T follicular helper cell (primary cell): ENCODE measurements at places on chromosomes 3 and 15.

DNA sequence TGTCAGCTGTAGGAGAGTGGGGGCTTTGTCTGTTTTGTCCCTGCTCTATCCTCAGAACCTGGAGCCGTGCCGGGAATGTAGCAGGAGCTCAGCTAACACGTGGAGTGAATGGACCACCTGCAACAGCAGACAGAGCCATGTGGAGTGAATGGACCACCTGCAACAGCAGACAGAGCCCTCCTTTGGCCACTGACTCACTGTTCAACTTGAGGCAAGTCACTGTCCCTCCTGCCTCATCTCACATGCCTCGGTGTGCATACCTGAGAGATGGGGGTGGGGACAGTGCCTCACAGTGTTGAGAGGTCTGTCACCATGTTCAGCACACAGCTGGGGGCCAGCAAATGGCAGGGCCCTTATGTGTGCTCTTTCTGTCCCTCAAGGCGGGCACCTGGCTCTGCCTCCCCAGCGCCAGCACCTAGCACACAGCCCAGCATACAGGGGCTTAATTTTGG lies 27.9 kb downstream of the FEM1B start:
- DNase-seq, result no peak

GRCh38 chr3:157573281-157573680 lies 70.1 kb upstream of the VEPH1 start:
- DNase-seq, result no peak

- DNase-seq, result no peak
Observed at GRCh38 chr3:189756582-189757078, 125.4 kb downstream of the TP63 start.

DNA sequence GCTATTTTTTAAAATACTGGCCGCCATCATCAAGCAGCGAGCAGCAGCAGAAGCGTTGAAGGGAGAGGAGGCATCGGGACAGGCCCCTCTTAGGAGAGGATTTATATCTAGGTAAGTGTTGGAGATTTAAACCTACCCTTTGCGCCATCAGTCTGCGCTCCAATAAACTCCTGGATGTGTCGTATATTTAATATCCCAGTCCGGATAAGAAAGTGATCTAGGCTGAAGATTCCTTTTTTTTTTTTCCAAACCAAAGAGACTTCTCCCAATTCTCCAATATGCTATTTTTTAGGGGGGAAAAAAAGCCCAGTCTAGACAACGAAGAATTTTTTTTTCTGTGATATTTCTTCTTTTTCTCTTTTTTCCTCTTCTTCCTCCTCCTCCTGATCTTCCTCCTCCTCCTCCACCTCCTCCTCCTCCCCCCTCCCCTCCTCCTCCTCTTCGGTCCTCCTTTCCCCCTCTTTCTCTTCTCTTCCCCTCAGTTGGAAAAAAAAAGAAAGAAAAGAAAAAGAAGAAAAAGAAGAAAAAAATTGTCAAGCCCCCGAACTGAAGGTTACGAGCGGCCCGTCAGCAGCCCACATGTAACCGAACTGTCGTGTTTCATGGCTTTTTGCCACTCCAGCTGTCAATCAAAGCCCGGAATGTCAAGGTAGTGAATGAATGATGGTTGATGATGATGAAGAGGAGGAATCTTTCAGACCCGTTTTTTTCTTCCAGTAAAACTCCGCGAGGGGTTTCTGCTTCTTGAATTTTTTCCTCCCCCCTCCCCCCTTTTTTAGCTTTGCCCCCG lies 835 bp downstream of the MEIS2 start:
- no peak for DNase-seq

GRCh38 chr15:69394556-69395282 lies 19.4 kb upstream of the KIF23 start:
- peak; percentile 67 for DNase-seq

DNA sequence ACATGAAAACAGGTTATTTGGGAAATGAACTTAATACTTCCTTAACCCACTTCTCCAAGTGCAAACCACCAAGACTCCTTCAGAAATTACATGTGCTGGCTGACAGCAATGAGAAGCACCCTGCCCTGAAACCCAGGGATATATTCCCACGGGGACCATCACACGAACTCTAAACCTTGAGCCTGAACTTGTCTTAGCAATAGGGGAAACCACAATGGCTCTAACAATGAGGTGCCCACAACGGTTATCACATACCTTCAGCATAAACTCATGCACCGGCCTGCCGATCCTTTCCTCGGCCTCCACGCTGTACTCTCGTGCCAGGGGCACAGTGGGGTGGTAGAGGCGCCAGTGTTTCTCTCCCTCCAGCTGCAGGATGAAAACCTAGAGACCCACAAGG lies 13.4 kb downstream of the RIOX2 start:
- no peak for DNase-seq

DNA sequence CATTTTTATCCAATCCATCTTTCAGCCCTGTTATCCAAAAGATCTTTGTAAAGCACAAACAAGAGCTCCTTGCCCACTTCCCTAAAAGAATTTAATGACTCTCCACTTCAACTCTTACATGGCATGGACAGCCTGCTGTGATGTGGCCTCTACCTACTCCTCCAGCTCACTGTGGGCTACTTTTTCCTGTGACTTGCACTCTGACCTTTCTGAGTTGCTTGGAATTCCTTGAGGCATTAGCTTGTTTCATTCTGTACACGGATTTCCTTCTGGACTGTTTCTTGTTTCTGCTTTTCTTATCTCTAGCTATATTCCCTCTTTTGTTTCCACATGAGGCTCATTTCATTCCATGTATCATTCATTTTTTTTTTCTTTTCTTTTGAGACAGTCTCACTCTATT lies 15.2 kb downstream of the QTRT2 start:
- DNase-seq, result no peak

DNA sequence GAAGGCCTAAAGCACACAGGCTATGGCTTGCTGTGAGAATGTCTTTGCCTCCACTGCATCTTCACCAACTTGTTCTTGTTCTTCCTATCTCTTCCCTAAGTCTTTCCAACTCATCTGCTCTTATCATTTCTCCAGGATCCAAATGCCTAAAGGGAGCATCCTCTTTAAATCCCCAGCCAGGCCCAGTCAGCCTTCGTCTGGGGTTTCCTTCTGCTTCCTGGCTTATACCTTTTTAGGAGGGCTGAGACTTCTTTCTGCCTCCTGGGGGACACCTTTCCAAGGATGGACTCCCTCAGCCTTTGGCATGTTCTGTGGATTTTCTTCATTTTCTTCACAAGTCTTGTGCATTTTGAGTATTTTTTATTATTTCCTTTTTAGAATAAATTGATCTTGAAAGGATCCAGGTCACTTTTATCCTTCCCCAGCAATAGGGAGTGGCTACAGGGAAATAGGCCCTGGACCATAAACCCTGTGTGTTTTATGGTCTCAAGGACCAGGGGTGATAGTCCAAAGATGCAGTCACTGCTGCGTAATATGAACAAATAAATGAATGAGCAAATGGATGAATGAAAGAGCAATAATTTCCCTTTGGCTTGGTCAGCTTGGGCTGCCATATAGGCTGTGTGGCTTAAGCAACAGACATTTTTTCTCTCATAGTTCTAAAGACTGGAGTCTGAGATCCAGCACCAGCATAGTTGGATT lies 122.1 kb upstream of the LRIG1 start:
- DNase-seq, result no peak

GRCh38 chr3:70832089-70832833 lies 519.8 kb upstream of the MDFIC2 start:
- DNase-seq, result no peak

- DNase-seq, result no peak
Observed at GRCh38 chr15:39776068-39776467, 6.6 kb downstream of the FSIP1 start.

DNA sequence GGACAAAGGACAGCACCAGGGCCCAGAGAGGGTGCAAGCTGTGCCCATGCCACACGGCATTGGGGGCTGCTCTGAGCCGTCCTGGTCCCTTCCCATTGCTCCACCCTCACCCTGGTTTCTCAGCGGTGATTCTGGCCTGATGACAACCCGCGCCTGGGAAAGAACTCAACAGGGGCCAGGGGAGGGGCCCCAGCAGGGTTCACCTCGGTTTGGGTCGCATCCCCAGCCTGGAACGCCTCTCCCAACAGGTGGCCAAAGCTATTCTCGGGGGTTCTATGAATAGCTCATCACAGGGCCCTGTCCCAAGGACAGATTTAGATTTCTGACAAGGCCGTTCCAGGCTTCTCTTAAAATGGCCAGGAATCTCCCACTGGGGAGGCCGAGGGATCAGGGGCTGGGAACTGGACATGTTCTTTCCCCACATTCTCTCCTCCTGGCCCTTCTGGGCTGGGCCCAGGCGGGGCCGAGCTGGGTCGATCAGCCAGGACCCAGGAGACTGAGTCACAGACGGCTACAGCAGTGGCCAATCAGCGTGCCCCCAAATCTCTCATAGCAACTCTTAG lies 17.9 kb downstream of the GRIP2 start:
- no peak for DNase-seq

DNA sequence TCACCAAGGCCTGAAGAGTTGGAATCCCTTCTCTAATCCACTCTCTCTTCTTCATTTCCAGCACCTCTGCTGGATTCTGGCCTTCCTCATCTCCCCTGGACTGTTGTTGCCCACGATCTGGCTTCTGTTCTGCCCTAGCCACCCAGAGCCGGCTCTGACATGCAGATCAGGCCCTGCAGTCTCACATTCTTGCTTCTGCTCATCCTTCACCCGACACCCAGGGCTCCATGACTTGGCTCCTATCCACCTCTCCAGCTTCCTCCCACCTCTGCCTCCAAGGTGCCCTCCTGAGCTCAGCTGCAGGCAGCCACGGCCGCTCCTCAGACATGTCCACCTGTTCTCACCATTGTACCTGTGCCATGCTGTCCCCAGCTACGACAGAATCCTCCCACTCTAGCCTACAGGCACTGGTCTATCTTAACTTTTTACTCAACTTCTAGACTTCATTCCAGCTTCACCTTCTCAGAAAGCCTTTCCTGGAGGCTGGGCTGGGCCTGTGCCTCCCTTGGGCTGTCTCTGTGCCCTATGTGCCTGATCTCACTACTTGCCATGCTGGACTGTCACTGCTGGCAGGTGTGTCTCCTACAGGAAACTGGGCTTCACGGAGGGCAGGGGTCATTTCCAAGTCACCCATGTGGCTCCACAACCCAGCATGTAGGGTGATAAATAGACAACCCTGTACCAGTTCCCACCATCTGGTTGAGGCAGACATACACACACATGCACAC lies 16.0 kb upstream of the TBC1D21 start:
- no peak for DNase-seq

DNA sequence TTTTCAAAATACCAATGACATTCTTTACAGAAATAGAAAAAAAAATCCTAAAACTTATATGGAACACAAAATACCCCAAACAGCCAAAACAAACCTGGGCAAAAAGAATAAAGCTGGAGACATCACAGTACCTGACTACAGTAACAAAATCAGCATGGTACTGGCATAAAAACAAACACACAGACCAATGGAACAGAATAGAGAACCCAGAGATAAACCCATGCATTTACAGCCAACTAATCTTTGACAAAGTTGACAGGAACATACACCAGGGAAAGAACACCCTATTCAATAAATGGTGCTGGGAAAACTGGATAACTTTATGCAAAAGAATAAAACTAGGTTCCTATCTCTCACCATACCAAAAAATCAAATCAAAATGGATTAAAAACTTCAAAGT lies 36.4 kb downstream of the SCAPER start:
- no peak for DNase-seq

- no peak for DNase-seq
Observed at GRCh38 chr3:46062679-46063078, 35.4 kb upstream of the XCR1 start.

DNA sequence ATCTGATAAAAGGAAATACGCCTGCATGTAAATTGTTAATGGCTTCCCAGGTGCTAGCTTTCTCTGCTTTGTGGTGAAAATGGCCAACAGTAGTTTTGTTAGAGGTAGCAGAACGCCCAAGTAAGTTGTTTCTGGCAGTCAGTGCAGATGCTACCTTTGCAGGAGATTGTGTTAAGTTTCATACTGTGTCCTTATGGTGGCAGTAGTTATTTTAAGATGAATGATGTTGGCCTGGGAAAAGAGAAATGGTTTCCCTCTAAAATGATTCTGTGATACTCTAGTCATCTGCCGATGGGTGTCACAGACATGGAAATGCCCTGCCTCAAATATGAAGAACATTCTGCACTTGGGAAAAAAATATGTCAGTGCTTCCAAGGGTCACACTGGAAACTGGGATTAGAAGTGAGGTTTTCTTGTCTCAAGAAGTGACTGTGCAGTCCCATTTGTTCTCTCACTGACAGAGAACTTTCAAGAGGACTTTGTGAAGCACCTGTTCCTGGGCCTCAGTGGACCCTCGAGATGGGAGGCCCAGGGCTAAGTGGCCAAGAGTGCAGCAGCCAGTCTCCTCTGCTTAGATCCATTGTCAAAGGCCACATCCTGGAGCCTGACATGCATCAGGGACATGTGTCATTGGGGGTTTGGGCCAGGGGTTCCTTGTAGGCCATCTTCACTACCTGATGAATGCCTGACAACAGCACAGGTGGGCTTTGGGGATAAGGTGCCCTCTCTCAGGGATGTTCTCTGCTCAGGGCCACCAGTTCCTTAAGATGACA lies 393.3 kb downstream of the CACNA2D3 start:
- DNase-seq, result no peak

DNA sequence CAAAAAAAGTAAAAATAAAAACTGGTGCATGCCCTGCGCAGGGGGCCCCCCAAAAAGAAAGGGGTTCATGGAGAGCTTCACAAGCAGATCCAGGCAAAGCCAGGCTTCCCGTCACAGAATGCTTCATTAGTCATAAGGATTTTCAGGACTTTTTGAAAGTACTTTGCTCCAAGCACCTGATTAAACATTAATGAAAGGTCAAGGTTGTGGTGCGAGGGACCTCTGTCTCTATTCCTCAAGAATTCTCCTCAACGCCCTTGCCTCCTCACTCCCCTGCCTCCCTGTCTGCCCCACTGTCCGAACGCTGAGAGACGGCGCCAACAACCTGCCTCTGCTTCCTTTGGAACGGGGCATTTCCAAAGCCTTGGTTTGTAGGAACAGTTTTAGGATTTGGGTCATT lies 240.1 kb upstream of the IGF1R start:
- DNase-seq, result no peak

DNA sequence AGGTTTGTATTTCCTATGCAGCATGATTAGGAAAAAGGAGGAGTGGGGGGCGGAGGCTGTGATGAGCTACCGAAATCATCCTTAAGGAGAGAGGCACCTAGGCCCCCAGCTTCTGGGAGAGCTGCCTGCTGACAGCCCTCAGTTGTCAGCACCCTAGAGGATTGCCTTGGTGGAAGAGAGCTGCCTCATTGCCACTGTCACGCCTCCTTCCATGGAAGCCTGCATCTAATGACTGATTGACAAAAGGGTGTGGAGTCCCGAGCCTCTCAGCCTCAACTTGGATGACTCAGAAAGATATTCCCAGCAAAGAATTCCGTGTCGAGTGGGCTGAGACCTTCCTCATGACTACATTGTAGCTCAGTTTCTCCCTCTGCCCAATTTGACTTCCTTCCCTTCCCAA lies 320.4 kb upstream of the PROK2 start:
- DNase-seq, result no peak
